Suprapubic skin (tissue), 4 donors: ENCODE measurements at places on chromosomes 4 and X.

GRCh38 chrX:151505796-151506195 lies 57.7 kb upstream of the PASD1 start:
- DNase-seq = no peak

DNA sequence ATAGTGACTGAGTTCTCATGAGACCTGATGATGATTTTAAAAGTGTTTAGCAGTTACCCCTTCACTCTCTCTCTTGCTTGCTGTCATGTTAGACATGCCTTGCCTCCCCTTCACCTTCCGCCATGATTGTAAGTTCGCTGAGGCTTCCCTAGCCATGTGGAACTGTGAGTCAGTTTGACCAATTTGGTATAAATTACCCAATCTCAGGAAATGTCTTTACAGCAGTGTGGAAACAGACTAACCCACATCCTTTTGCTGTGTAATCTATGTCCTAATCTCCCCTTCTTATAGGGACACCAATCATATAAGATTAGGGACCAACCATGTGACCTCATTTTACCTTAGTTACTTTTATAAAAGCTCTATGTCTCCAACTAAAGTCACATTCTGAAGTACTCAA lies 677.8 kb downstream of the ADGRL3 start:
- no peak for DNase-seq

DNA sequence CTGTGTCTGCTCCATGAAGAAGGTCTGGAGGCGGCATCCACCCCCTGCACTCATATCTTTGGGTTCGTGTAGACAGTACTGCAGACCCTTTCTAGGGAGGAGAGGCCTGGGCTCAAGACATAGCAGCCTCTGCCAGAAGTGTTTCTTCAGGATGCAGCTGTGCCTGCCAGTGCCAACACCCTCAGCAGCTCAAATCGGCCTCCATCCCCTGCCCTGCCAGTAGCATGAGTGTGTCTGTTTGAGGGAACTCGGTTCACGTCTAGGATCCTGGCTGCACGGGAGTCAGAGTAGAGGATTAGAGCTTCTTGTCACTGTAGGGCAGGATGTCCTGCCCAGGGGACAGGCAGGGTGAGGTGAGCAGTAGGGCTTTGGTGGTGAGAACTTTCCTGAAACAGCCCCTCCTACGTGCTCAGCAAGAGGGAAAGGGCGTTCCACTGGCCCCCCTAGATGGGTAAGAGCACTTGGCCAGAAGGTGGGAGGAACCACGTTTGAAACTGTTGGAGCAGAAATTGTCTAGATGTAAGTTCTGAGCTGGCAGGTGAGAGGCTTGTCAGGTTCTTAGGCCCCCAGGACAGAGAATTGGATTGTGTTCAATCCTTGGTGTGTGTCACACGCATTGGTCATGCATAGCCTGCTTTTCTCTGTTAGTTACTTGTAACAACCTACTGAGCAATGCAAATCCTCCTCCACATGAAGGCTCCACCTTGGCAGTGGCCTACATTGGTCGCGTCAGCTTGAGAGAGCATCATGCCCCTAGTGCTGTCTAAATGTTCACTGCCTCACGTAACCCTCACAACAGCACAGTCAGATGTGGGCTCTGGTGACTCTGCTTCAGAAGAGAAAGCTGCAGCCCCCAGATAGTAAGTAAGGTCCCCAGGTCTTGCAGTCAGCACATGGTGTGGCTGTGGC lies 25.8 kb upstream of the FAM193A start:
- no peak for DNase-seq

DNA sequence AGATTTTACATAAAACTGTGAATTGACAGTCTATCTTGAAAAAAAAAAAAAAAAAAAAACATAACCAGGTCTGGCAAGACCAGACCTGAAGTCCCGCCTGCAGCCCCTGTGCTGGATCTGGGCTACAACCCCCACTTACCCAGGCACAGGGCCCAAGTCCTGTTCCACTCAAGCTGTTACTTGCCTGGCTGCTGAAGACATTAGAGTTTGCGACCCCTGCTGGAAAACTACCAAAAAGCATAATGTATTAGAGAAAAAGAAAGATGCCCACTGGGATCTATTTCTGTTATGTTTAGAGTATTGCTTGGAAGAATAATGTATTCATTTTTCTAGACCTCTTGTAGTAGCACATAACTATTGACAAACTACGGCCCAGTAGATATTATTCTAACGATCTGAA lies 4.7 kb downstream of the HS3ST1 start:
- DNase-seq = no peak

DNA sequence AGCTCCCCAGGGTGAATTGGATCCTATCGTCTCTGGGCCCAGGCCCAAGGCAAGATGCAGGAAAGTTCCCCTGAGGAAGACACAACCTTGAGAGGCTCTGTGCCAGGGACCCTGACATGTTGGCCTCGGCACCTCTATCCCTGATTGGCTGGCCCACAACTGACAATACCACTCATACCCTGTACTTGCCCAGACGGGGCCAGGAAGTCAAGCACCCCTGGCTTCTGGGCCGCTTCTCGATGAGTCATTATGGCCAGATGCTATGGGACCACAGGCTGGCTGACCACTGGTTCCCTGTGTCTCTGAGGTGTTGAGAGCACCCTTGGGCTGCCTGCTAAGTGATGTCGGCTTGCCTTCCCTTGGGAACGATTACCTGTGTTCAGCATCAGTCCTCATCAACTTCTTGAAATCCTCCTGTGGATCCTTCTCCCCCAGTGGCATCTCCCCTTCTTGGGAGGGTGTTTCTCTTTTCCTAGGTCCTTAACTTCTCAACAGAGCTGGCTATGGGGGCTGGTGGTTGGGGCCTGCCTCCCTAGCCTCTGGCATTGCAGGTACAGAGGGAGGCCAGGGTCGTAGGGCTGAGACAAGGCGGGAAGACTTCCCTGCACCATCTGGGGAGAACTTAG lies 54.5 kb upstream of the MAMLD1 start:
- DNase-seq = no peak
